ENCODE measurements at places on chromosomes 6 and 20.
A peak's percentile ranks its signal among the peaks of the same experiment; 100 is the strongest.

- DNase-seq: no peak
Observed at GRCh38 chr6:3650076-3650958, 101.2 kb downstream of the PXDC1 start.

- DNase-seq: no peak
Observed at GRCh38 chr6:21539621-21540100, 53.9 kb upstream of the SOX4 start.

DNA sequence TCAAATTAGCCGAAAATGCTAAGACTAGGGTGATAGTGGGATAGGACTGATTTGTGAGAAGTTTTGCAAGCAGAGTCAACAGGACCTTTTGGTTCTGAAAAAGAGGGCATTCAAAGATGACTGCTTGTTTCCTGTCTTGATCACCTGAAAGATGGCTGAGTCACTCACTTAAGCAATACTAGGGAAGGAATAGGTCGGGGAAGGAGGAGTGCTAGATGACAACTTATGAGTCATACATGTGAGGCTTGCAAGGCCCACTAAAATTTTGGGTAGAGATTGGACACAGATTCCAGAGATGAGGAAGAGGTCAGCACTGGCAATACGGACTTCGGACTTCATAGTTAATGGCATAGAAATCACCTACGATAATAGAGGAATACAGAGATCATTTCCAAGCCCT, 89.2 kb downstream of the FAM83B start:
- DNase-seq: no peak

DNA sequence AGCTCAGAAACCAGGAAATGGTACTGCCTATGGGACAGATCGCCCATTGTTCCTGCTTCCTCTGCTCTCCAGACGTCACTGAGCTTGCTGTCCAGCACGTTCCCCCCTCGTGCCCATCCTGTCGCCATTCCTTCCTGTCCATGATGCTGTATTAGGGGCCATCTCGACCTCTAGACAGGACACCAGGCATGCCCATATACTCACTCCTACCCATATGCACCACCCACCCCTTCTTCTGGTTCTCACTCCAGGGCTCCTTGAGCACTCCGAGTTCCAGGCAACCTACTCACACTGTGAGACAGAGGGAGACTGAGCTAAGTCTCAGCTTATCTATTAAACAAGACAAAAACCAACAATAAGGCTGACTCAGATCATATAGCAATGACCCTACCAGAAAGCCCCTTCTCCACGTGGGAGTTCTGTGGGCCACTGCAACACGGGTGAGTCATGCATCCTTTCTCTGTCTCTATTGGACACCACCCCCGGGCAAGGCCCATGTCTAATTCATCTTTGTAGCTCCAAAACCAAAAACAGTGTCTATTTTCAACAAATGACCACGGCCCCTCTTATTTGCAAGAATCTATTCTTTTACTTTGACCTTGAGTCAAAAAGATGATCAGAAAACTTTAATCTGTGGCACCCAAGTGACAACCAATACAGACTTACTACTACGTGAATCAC, 65.7 kb downstream of the PSMG4 start:
- DNase-seq: no peak

DNA sequence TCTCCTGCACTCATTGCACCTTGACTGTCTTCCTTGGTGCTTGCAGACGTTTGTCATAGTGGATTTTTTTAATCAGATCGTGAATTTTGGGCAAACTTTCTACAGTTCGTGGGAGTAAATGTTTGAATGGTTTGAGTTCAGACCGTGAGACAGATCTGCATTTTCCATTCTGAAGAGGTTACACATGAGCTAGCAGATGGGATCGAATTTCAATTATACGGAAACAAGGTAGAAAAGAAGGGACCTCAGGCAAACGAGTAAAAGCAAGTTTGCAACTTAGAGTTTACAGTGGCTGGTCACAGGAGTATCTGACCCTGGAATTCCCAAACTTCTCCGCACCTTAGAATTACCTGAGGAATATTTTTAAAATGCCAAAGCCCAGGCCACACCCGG, 17.2 kb upstream of the NCR2 start:
- no peak for DNase-seq

GRCh38 chr6:131068165-131068564, 5.1 kb upstream of the EPB41L2 start:
- DNase-seq: no peak

DNA sequence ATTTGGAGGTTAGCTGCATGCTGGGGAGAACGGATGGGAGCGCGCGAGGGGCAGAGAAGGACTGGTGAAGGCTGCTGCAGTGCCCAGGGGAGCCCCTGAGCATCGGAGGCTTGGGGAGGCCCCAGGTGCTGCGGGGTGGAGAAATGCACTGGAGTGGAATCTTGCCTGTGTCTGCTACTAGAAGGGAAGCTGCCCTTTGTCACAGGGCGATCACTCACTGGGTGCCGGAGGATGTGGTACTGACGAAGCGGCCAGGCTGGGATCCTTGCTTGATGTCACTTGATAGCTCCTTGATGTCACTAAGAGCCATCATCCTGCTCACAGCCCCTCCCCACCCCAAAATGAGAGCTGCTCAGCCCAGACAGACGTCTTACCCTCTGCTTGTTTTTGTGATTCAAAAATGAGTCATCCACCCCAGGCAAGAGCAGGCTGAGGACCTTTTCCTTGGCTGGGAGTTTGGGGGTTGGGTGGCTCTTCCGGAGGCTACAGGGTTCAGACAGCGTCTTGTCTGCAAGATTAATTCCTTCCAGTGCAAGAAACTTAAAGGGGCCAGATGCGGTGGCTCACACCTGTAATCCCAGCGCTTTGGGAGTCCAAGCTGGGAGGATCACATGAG, 62.6 kb upstream of the PMEPA1 start:
- DNase-seq: no peak

GRCh38 chr6:80523531-80523997, 417.1 kb downstream of the BCKDHB start:
- DNase-seq: peak; percentile 30

- DNase-seq: no peak
Observed at GRCh38 chr6:18978337-18979128, 591.4 kb downstream of the RNF144B start.

GRCh38 chr6:7590918-7591302, 912 bp downstream of the SNRNP48 start:
- no peak for DNase-seq

GRCh38 chr6:111201764-111202163, 114.5 kb downstream of the SLC16A10 start:
- DNase-seq: no peak

GRCh38 chr6:83873869-83874268, 14.4 kb downstream of the CYB5R4 start:
- DNase-seq: no peak

GRCh38 chr6:20313960-20314530, 87.6 kb upstream of the E2F3 start:
- no peak for DNase-seq

DNA sequence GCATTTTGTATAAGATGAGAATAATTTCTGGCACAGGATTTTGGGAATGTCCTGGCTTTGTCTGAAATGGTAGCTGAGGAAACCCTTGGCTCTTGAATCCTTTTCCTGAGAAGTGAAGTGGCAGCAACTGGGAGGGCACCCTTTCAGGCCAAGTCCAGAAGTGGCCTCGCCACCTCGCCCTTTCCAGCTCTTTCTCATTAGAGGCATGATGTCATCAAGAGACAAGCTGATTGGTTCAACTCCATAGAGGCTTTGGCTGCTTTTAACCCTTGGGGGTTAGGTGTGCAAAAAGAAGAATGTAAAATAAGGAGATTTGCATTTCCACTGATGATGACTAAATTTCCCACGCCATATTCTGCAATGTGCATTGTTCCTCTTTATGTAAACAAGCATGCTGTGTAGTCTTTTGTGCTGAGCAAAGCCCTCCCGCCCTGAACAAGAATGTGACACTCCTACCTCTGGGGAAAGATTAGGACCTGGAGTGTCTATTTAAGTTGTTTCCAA, 116.5 kb downstream of the TCP11 start:
- DNase-seq: no peak

DNA sequence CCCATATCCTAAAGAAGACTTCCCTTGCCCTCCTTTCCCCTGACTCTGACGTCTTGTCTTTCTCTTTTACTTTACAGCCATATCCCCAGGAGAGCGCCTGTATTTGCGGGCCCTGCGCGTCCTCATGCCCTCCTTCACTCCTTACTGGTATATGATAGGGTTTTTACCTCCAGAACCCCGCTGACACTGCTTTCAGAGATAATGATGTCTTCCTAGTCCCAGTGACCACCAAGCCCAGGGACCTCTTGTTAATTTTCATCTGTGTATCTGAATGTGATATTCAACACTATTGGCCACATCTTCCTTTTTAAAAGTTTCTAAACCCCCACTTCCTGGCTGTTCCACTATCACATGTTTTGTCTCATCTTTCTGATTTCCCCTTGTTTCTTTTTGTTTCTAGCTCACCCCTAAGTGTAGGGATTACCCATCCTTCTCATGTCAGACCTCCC, 102.0 kb downstream of the HIVEP1 start:
- no peak for DNase-seq

DNA sequence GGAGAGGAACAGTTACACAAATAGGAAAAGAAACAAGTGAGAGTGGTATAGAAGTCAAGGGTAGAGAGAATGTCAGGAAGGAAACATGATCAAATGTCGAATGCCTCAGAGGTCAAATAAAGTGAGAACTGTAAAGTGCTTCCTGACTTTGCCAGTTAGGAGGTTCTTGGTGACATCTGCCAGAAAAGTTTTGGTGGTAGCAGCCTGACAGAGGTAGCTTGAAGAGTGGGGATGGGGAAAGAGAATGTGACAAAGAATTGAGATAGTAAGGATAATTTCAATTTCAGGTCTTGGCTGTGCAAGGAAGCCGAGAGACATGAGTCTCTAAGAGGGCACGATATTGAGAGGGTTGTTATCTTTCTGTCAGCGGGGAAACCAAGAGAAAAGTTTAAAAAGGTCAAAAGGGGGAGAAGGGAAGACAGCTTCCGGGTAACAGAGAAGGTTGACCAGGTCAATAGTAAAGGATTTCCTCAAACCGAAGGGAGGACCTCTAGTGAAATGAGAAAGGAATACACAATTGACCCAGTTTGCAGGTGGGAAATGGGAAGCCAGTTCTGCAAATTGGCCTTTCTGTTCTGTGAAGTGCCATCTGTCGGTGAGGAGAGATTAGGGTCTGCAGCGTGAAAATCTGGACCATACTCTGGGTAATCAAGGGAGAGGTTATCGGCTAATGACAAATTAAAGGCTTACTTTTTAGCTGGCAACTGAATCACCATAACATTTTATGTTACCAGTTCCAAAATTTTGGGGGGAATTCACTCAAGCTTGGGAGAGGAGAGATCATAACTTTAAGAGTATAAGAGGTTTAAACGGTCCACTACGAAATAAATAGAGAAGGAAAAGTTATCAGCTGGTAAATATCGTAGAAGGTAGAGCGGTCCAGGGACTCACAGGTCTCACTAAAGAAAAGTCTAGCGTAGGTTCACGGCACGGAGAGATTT, 973 bp upstream of the BRD2 start:
- DNase-seq: no peak

DNA sequence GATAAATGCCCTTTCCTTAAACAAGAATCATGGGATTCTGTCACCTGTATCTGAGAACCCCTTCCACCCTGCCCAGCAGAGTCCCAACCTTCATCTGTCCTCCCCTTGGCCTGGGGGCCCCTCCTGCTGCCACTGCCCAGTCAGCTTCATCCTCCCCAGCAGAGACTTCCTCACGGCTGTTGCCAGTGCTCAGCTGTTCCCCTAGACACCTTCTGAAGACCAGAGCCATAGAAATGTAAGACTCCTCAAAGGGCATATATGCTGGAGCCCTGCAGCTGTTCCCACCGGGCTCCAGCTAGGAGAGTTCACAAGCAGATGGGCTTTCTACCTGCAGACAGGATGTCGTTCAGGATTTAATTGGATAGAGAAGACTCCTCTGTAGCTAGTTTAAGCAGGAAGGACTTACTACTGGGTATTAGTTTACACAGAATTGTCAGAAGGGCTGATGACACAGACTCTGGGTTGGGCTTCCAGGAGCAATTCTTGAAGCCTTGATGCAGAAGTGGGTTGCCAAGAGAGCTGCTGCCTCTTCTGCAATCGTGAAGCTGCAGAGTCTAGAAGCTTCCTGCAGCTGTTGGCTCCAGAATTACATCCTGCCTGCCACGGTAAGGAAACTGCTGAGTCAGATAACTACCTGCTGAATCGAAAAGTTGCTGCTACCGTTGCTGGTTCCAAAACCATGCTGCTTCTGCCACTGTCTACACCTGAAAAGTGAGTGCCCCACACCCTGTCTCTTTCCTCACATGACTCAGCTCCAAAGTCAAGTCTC, 57.1 kb upstream of the MLN start:
- no peak for DNase-seq

- DNase-seq: no peak
Observed at GRCh38 chr20:54078296-54078984, 8.0 kb upstream of the BCAS1 start.

- DNase-seq: no peak
Observed at GRCh38 chr6:166925141-166925996, 31.0 kb downstream of the RNASET2 start.

- no peak for DNase-seq
Observed at GRCh38 chr6:42195415-42195814, 659 bp upstream of the GUCA1B start.

DNA sequence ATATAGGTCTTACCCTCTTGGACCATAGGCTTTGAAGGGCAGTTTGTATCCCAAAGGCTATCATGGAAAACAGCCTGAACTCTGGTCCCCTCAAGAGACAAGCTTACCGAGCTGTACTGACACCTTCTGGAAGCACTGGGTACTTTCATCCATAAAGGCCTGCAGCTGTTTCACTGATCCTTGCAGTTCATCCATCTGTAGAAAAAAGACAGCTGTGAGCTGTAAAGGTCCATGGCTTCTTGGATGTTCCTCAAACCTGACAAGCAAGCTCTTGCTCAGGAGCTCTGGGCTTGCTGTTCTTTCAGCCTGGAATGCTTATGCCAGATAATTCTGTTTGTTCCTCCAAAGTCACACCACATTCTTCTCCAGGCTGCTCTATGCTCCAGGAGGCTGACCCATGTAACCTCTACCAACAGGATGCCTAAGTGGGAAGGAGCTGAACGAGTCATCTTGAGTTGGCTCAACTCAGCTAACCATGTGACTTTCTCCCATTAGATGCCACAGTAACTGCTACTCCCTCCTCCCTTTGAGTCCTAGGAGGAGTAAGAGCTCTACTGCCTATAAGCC, 8.8 kb upstream of the NDRG3 start:
- peak; percentile 46 for DNase-seq

GRCh38 chr20:63087236-63087871, 80.6 kb upstream of the BHLHE23 start:
- DNase-seq: peak; percentile 0

GRCh38 chr6:80530103-80530502, 423.6 kb downstream of the BCKDHB start:
- no peak for DNase-seq

DNA sequence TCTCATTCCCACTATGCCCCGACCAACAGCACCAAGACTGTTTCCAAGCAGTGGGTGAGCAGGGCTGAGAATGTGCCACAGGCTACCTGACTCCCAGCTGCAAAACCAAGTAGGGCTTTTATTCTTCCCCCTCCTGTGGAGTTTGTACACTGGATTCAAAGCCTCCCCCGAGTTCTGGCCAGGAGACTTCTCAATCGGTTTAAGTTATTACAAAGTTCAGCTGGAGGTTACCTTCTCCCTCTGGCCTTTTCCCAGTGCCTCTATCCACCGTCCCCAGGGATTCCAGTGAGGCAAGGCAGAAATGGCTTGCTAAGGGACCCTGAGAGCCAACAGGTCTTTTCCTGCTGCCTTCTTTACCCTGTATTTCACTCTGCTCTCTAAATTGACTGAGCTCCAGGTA, 217.0 kb downstream of the ADGRG6 start:
- no peak for DNase-seq

GRCh38 chr20:61576372-61576771, 324.3 kb downstream of the CDH4 start:
- no peak for DNase-seq

Data from nephron progenitor cell (in vitro differentiated cells).